Activated CD4-positive, CD25-positive, alpha-beta regulatory T cell treated with anti-CD3 and anti-CD28 coated beads, Interleukin-2, amount 50 U/mL, for 16 hours (primary cell): ENCODE measurements at places on chromosomes 12 and 14.

DNA sequence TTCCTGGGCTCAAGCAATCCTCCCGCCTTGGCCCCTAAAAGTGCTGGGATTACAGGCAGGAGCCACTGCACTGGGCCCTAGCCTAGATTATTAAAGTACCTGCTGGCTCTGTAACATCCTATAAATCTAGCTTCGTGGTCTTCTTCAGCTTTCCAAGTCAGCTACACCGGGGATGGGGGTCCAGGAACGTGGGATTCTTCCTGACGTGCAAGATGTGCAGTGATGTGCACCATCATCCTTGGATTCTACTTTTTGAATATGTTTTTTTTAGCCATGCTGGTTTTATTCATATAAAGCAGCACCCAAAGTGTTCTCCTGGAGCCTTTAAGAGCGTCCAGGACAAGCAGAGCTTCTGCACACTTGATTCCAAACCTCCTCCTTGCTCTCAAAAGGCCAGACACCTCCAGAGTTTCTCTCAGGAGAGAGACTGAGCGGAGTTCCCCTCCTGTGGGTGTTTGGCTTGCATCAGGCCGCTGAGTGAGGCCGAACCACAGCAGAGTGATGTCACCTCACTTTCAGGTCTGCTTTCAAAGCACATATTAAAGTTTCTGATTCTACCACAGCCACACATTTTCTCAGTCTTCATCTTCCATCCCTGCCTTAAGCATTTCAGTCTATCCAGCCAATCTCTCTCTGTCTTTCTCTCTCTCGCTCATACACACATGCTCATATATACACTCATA is 33.4 kb downstream of the VCPKMT start:
- DNase-seq = peak; percentile 64

DNA sequence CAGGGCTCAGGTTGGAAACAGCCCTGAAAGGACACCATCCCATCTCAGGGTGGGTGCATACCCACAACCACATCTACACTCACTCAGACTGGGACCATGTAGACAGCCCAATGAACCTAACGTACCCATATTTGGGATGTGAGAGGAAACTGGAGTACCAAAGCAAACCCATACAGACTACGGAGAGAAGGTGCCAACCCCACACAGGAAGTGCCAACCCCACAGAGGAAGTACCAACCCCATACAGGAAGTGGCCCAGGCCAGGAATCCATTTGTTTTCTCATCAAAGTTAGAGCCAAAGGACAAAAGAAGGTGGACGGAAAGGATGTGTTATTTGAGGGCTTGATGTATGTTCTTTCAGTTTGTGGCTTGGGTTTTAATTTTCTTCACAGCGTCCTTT is 19.5 kb upstream of the SPIC start:
- DNase-seq = no peak

DNA sequence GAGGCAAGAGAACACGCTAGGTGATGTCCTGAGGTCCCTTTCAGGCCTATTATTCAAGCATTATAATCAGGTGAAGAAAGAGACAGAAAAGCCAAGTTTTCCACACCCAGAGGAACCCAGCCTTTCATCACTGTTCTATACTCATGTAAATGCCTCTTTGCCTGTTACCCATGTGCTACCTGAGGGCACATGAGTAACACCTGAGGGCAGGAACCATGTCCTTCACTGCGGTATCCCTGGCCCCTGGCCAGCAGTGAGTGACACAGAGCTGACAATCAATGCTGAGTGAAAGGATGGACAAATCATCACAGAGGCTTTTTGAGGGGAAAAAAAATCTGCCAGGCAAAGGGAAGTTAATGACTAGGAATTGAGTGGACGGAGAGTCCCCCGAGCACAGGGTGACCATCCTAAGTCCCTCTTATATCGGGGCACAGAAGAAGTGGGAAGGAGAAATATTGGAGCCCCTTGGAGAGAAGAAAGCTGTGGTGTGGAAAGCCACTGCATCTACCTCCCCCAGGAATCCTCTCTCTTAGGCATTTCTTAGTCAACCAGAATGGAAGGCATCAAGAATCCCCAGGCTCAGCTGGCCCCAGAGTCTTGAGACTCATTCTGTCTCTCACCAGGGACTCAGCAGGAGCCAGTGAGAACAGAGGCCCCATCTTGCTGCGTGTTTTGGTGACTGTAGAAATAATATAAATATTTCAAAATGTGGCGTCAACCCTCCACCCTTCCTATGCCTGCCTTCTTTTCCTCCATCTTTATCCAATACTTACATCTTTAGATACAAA is 212.9 kb downstream of the DPF3 start:
- no peak for DNase-seq

- DNase-seq = no peak
Observed at GRCh38 chr14:38367922-38368321, 112.0 kb upstream of the CLEC14A start.

DNA sequence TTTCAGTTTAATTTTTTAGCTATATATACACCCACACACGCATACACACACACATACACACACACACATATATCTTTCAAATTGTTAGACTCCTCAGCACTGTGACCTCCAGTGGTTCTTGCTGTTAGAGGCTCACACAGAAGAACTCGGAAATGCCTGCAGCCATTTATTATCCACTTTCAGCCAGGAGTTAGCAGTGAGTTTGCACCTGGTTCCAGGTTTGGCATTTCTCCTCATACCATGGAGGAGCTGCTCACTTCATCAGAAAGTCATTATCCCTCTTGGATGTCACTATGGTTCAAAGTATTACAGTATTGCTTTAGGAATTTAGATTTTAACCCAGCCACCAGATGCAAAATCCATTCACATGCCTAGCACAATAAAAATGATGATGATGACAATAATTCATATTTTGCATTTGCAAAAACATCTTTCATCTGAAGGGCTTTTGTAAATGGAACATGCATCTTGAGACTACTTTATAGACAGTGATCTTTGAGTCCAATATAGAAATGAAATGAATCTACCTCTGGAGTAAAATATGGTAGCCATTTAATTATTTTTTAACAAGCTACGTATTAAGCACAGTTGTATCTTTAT is 42.3 kb downstream of the NPAS3 start:
- DNase-seq = no peak

DNA sequence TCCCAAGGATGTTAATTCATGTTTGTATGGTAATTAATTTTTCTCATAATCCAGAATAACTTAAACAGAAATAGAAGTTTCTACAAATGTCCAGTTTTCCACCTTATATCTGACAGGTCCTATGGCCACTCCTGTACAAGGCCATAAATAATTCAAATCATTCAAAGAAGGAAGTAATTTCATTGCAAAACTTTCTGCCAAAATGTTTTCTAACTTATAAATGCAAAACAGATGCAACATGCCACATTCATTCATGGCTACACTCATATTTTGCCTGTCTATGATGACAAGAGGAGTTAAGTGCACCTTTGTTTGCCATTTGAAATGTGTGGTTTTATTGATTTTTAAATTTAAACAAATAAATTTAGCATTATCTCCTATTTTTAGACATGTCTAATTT is 34.4 kb downstream of the ITPR2 start:
- DNase-seq = no peak

- no peak for DNase-seq
Observed at GRCh38 chr14:36208690-36209278, 32.3 kb upstream of the PTCSC3 start.

DNA sequence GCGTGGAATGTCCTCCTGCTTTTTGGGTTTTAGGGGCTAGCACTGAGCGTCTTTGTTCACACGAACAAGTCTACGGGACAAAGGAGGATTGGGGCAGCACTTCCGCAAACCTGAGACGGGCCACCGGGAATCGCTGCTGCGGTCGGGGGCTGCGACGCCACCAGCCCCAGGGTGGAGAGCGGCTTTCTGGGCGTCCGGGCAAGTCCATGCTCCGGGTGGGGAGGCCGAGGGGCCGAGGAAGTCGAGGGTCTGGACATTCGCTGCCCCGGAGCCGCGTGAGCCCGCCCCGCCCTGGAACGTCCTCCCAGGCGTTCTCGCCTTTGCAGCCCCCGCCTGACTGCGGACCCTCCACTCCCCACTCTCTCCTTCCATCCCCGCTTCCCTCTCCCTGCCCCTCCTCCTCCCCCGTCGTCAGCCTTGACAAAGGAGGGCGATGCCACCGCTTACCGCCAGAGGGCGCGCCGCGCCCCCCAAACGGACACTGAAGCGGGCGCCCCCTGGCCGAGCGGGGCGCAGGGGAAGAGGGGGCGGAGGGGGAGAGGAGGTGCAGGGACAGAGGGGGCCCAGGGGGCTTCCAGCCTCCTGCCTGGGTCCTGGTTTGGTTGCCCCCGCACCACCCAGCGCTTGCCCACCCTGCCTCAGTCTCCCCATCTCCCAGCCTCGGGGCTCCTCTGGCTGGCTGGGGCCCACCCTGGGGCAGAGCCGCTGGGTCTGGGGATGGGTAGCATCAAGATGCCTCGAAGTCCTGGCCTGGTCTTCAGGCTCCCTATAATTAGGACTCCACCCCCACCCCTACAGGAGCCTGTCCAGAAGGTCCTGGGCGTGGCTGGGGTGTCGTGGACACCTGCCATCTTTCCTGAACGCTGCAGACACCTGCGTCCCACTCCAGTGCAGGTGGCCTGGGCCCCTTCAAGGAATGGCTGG is 39.1 kb upstream of the INF2 start:
- DNase-seq = peak; percentile 37

- DNase-seq = no peak
Observed at GRCh38 chr12:24418157-24418556, 468.7 kb upstream of the SOX5 start.

DNA sequence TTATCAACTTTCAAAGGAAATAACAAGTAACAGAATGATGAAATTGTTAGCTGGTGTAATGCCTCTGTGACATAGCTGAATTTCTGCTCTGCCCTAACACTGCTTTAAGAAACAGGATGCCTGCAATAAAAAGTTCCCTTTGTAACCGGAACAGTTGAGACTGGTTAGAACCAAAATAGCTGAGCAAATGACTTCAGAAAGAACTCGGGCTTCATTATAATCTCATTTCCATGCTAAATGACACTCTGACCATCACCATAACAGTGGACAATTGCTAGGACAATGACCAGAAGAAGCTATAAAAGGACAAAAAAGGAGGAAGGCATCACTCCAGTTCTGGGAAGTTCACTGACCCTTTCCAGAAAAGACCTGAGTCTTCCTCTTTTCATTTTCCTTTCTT is 23.5 kb upstream of the PYGL start:
- no peak for DNase-seq

DNA sequence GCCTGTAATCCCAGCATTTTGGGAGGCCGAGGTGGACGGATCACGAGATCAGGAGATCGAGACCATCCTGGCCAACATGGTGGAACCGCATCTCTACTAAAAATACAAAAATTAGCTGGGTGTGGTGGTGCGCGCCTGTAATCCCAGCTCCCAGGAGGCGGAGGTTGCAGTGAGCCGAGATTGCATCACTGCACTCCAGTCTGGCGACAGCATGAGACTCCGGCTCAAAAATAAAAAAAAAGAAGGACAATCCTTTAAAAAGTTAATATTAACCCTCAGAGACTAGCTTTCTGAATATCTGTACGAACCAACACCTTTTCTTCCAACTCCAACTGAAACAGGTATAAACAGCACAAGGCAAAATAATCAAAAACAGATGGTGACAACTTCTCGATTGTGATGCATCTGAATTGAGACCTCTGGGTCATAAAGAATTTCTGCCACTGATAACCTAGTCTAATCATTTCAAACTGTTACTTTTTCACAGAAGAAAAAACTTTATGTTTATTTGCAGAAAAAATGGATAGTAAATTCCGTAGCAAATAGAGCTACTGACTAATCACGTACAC is 27.8 kb downstream of the CLIP1 start:
- DNase-seq = no peak

- DNase-seq = no peak
Observed at GRCh38 chr12:121574025-121574424, 6.8 kb downstream of the KDM2B start.

DNA sequence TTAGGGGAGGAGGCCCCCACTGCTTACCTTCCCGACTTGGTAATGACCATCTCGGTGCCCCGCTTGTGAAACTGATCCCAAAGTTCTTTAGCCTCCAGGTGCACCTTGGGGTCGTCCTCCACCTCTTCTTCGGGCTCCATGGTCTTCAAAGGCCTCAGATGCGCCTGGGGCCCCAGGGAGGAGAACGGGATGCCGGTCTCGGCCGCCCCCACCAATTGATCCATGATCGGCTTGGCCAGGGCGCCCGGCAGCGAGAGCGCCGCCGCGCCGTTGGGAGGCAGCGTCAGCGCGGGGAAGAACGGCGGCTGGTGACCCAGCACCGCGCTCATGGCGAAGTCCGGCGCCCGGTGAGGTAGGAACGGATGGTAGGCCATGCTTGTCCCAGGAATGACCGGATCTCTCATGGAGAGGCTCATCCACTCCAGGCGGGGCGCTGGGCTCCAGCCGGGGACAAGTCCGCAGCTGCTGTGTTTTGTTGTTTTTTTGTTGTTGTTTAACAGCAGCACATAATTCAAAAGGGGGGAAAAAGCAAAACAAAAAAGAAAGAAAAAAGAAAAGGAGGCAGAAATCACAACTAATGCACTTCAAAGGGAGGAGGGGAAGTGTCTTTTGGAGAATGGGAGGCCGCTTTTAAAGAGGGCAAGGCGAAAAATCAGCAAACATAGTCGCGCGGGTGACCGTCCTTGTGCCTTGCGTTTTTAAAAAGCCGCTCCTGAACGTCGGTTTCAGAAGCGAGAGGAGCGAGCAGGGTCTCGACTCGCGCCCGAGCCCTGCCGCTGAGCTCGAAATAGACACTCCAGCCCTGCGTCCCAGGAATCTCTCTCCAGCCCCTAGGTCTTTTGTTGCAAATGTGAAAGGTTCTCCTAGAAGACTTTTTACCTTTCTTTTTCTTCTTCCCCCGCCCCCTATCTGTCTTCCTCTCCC is 928 bp downstream of the TBX3 start:
- no peak for DNase-seq

- no peak for DNase-seq
Observed at GRCh38 chr14:104975481-104976197, 2.5 kb downstream of the AHNAK2 start.

GRCh38 chr14:26344596-26344995 is 253.2 kb downstream of the NOVA1 start:
- DNase-seq = no peak

- DNase-seq = no peak
Observed at GRCh38 chr12:24574538-24574937, 374.4 kb downstream of the BCAT1 start.

DNA sequence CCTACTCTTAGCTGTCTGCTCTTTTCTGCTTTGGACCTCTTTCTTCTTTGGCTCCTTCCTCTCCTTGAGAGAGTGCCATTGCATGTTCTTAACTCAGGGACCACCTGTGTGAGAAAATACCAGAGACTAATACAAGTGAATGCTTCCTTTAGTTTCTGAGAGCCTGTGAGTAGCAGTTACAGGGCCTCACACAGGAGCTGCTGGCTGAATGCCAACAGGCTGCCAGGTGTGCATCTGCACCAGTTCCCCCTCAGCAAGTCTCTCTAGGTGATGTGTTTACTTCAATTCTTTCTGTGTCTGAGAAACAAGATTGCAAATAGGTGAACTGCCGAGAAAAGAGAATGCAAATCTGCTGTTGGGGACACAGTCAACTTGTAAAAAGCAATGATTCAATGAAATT is 108.2 kb downstream of the STXBP6 start:
- DNase-seq = no peak
